ENCODE measurements at places on chromosomes 6 and 20.

DNA sequence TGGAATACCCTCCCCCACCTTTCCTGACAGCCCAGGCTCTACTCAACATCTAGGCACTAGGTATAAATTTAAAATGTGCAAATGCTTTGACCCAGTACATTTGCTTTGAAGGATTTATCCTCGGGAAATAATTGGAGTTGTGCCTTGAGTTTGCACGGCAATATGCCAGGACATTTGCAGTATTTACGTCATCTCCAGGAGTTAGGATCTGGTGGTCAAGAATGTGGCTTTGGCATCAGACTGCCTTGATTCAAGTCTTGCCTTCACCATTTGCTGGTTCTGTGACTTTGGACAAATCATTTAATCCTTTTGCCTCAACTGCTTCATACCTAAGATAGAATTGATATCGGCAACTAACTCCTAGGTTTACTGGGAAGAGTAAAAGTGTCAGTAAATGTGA, 169.6 kb downstream of the PLCB1 start:
- DNase-seq = no peak

- DNase-seq = no peak
Measured at GRCh38 chr20:36582821-36583220, 9.4 kb downstream of the TGIF2 start.

GRCh38 chr6:43016943-43017334, 2.9 kb downstream of the KLHDC3 start:
- no peak for DNase-seq

GRCh38 chr20:51404297-51405060, 138.0 kb downstream of the NFATC2 start:
- DNase-seq = no peak

GRCh38 chr6:5457041-5457440, 195.7 kb downstream of the FARS2 start:
- DNase-seq = peak; percentile 10

DNA sequence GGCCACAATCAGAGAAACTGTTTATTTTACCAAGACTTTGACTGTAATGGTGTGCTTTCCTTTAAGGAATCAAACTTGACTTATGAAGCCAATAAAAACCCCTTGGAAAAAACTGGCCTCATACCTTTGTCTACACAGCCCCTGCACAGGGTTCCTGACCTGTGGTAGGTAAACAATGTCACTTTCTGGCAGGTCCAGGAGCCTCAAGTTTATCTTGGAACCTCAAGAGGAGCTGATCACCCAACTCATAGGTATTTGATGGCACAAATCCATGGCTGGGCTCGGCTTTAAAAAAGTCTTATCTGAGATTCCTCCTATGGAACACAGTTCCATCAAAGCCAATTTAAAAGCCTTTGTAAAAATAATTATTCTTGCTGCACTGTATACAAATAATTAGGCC, 61.0 kb downstream of the AGPAT4 start:
- DNase-seq = no peak
